ENCODE measurements at places on chromosomes 7 and 10. TPM values are rescaled to one million over a fixed set of nuclear protein-coding genes. Genes with fewer than 3 reads are reported as not detected.

FRMD4A gene
- 27.5 TPM for total RNA-seq

EVX1 gene
- total RNA-seq, result not detected

CTTNBP2 gene
- total RNA-seq, result 11.3 TPM

ARHGAP22 gene
- 35.3 TPM for total RNA-seq

GIMAP5 gene
- not detected for total RNA-seq

CCDC3 gene
- total RNA-seq, result 0.36 TPM

JAKMIP3 gene
- under 0.01 TPM for total RNA-seq

DNA sequence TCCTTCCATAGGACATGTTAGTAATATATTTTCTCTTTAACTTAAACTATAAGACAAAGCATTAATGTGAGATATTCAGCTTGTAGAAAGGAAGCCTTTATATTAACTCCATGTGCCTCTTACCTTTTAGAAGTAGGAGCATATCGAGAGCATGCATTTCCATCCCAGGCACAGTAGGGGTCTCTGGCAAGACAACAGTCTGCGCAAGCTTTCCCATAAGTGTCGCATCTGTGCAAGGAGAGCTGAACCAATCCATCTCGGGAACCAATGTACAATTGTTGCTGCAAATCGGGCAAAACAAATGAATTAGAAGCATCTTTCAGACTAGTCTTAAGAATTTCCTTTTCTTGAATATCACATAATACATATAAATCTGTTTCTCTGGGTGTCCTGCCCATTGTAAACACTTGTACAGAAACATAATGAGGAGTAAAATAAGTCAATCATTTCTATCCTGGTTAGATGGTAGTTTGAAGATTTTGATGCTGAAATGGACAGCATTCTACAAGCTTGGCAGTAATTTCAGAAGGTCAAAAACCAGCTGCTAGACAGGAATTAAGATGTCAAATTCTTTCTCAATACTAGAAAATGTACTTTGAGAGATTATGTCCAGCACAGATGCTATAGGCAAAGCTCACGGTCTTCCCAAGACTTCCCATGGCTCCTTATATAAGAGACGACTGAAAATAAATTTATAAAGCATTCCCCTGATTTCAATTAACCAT, 171.8 kb downstream of the SEMA3D start:
- no peak for DNase-seq

DNA sequence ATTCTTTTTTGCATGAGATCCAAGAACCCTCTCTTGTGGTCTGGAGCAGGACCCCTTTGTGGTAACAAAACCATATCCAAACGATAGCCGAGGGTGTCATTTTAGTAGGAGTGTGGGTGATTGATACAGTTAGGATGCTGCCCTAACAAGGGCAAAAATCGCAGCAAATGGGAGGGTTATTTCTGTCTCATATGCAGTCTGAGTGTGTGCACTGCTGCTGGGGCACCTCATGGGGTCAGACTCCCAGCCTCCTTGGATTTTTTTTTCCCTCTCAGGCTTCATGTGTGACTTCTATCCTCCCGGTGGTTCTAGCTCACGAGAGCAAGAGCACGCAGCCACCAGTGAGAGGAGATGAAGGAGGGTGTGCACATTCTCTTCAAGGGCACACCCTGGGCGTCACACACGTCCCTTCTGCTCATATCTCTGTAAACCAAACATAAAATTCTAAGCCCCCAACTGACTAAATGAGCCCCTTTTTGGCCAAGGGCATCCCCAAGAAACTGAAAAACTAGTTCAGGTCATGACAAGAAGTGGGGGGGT, 28.6 kb upstream of the IL15RA start:
- DNase-seq, result no peak

DNA sequence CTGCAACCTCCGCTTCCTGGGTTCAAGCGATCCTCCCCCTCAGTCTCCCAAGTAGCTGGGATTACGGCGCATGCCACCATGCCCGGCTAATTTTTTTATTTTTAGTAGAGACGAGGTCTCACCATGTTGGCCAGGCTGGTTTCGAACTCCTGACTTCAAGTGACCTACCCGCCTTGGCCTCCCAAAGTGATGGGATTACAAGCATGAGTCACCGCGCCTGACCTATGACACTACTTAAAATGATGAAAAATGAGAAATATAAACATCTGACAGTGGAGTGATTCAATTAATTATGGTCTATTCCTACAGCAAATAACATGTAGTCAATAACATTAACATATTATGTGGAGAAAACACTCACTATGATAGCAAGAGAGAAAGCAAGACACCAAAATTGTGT, 2.2 kb downstream of the BRAT1 start:
- no peak for DNase-seq

- no peak for DNase-seq
Measured at GRCh38 chr10:96319754-96320474, 15.7 kb downstream of the DNTT start.

GRCh38 chr7:114941692-114942091, 19.8 kb downstream of the MDFIC start:
- DNase-seq, result no peak

GRCh38 chr10:31133251-31133791, 101.7 kb upstream of the ZNF438 start:
- DNase-seq, result no peak

- DNase-seq, result peak; percentile 5
Measured at GRCh38 chr10:69629897-69630650, at the start of gene FAM241B. TSS of gene FAM241B (plus strand) at chr10:69630247. CDS start at chr10:69631744, 1,497 bp downstream.

DNA sequence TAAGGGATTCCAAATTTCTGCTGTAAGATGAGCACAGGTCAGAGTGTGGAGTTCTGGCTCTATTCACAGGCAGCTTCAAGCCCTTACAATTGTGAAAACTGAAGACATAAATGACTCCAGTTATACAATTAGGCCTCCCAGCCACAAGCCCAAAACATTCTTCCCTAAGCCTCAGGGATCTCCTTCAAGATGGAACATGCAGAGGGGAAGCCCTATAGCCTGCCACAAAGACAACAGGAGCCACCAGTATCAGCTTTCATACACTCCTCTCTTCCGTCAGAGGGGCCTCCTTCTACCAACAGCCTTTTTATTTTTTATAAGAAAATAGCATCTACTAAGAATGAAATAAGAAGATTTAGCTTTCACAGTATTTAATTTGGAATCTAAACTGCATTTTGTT, 46.5 kb downstream of the DLD start:
- DNase-seq, result no peak

GRCh38 chr10:89954061-89954460, 252.7 kb downstream of the KIF20B start:
- no peak for DNase-seq

DNA sequence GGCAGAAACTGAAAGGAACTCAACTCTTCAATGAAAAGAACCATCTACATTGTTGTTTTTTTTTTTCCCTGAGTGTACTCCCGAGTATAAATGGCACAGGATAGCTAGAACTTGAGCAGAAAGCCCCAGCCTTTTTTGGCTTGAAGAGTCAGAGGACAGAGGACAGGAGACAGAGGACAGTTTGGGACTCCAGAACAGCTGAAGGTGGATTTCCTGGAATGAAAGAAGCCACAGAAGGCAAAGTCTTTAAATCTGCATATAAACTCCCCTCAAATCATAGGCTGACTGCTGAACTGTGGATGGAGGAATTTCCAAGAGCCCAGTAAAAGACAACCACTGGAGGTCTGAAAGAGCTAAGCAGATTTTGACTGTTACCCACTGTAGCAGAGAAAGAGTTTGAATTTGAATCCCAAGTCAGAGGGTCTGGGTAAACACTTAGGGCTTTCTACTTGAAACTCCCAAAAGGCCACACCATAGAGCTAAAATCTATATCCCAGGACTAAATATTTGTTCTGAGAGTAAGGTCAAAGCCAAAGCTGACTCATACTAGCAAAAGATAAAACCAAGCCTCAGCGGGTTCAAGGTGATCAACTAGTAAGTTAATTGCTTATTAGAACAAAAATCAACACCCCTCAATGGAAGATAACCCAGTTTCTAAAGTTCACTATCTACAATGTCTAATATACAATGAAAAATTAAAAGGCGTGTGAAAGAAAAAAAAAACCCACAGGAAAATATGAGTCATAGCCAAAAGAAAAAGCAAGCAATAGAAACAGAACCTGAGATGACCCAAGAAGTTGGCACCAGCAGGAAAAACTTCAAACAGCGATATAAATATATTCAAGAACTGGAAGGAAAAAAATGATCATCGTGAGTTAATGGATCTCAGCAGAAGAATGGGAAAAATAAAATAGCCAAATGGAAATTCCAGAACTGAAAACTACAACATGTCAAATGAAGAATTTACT, 1.8 kb upstream of the OPN1SW start:
- peak; percentile 22 for DNase-seq

DNA sequence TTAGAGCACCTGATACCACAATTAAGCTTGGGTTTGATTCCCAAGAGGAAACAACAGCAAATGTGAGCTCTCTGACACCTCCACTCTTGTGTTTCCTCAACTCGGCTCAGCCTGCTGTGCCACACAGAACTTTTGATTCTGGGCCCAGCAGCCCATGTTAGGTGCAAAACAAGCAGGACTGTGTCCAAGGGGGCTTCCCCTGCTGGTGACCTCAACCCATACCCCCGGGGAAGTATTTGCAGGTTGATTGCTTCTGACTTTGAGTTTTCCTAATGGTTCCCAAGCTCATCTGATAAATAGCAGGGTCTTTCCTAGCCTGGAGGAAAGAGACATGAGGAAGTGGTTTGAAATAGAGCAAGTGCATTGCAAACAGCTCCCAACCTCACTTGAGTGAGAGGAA, 43.5 kb upstream of the ADAM12 start:
- no peak for DNase-seq

- no peak for DNase-seq
Measured at GRCh38 chr7:55048221-55048859, 29.5 kb downstream of the EGFR start.

GRCh38 chr7:97015756-97016380, 8.8 kb downstream of the DLX5 start:
- DNase-seq, result no peak

GRCh38 chr10:13701157-13701919, 114.6 kb downstream of the PRPF18 start:
- DNase-seq, result no peak
